PC-9 (cell line): ENCODE measurements at places on chromosomes 12 and 14. TPM values are rescaled to one million over a fixed set of nuclear protein-coding genes. Genes with fewer than 3 reads are reported as not detected.

DNA sequence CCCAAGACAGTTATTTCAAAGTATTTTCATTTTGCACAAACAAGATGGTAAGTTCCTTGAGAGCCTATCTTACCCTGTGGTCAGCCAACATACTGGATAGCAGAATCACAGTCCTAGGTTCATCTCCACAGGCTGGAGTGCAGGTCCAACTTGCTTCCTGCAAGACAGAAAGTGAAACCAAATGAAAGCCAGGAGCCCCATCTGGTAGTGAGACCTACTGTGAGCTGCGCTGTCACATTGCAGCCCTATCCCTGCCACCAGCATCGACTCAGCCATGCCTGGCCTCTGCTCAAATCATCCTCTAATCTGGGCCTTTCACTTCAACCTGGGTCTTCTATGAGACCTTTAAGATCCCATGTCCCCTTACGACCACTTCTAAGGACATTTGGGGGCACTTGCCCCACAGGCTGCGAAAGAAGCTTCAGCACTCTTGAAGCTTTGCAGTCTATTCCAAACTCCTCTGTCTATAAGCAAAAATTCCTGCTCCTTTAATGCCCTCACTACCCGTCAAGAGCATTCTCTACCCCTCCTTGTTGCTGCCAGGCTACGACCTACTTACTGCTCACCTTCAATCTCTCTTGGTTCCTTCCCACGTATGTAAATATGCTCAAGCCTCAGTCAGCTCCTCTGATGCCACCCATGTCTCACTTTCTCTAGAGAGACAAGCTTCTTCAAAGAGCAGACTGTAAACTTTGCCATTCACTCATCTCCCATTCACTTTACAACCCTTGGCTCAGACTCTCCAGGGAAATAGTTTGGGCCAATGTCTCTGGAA is 55.9 kb upstream of the TSPAN11 start:
- DNase-seq: no peak

DNA sequence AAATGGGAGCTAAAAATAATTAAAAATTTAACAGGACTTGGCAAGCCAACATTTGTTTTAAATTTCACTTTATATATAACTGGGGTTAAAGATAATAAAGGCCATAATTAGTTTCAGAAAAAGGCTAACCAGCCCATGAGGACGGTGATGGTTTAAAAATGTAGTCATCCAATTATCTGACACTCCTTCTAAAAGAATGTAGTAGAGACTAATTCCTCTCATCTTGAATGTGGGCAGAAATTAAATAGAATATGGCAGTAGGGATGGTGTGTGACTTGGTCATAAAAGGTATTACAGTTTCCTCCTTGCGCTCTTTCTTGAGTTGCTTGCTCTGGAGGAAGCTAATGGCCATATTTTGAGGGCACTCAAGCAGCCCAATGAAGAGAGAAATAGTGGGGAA is 49.1 kb upstream of the PTPRB start:
- DNase-seq: no peak

DNA sequence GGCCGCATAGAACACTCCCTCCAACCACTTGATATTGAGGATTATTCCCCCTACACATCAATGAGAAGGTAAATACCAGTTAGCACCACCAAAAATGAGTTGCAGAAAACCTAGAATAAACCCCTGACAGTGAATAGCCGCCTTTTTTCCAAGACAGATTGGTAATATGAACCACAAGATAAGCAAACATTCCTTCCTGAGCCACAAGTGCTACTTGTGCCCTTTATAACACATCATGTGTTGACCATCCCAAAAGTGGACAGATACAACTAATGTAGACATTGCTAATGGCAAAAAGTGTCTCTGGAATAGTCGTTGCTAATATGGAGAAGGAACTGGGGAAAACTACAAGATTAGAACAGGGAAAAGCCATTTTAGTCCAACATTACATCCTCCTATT is 17.2 kb downstream of the NOXRED1 start:
- no peak for DNase-seq

GRCh38 chr12:97097734-97098133 is 190.7 kb downstream of the NEDD1 start:
- DNase-seq: no peak

DNA sequence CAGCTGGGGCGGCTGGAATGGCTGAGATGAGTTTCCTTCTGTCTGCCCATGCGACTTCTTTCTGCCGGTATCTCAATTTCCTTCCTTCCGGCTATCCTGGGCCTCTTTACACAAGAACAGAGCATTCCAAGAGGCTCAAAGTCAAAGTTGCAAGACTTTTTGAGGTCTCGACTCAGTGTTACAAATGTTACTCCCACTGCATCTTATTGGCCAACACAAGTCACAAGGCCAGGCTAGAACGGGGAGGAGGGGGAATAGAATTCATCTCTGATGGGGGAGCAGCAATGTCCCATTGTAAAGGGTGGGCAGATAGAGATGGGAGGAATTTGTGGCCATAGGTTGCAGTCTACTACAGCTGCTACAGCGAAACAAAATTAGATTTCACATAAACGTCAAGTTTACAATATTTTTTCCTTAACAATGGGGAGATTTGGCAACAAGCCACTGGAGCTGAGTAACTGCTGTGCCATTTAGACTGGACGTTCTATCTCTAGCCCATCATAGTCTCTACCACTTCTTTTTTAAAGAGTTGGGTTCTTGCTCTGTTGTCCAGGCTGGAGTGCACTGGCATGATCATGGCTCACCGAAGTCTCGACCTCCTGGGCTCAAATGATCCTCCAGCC is 9.5 kb upstream of the NYNRIN start:
- DNase-seq: no peak

DNA sequence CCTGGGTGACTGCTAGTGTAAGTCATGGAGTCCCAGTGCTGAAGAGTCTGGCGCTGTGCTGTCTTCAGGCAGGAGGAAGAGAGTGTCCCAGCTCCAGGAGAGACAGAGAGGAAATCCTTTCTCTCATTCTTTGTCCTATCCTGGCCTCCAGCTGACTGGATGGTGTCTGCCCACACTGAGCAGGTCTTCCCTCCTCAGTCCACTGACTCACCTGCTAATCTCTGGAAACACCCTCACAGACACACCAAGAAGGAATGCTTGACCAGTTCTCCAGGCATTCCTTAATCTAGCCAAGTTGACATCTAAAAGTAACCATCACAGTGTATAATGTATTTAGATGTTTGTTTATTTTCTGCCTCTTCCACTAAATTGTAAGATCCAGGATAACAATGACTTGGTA is 53.9 kb downstream of the EMP1 start:
- DNase-seq: peak; percentile 85

- no peak for DNase-seq
Measured at GRCh38 chr12:131365821-131366260, 345.0 kb upstream of the SFSWAP start.

DNA sequence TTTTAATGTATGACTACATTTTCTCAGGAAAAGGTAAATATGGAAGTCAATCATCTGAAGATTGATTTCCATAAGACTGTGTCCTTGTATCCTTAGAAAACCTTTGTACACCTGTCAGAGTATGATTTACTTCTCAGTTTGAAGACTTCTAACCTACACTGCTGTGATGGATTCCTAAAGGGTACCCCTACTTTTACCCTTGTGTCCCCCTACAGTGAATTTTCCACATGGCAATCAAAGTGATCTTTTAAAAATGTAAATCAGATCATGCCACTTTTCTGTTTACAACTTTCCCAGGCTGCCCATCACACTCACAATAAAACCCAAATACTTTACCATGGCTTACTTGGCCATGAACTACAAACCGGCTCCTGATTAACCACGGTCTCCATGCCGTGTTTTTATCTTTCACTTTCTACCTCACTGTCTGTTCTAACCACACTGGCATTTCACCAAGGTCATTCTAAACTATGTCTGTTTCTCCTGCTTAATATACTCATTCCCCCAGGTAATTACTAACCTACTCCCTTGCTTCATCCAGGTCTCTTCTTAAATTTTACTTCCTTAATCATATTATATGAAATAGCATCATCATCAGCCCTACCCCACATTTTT is 8.1 kb downstream of the DNAI7 start:
- DNase-seq: no peak

GRCh38 chr12:51386351-51386750 is 4.9 kb downstream of the GALNT6 start:
- DNase-seq: peak; percentile 39

DNA sequence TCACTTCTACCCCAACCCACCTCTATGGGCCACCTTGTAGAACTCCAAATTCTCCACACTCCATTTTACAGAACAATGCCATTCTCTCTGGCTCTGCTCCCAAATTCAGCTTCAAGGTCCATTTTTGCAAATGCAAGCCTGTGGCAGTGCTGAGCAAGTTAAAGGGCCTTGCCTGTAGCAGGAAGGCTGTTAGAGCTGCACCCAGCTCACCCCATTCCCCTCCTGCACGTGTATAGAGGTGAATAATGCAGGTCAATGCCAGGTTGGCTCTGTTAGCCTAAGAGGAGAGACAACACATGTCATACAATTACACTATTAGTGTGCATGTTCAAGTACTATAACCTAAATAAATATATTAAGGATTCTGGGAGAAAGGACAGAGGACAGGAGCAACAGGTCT is 120.4 kb downstream of the TBX5 start:
- DNase-seq: no peak

GRCh38 chr14:55356913-55357312 is 54.7 kb downstream of the ATG14 start:
- no peak for DNase-seq

GRCh38 chr14:73877790-73878189 is 8.9 kb upstream of the ZNF410 start:
- DNase-seq: no peak

DNA sequence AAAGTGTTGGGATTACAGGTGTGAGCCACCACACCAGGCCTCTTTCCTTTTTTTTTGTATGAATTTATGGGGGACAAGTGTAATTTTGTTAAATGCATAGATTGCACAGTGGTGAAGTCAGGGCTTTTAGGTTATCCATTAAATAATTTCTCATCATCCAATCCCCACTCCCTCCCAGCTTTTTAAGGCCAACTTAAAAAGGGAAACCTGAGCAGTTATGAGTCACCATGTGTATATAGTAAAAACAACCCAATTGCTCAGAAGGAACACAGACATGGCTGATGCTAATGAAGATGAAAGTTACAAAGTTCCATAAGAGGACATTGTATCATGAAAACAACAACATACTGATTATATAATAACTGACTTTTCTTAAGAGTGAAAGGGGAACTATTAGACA is 25.6 kb upstream of the ARID2 start:
- no peak for DNase-seq

DNA sequence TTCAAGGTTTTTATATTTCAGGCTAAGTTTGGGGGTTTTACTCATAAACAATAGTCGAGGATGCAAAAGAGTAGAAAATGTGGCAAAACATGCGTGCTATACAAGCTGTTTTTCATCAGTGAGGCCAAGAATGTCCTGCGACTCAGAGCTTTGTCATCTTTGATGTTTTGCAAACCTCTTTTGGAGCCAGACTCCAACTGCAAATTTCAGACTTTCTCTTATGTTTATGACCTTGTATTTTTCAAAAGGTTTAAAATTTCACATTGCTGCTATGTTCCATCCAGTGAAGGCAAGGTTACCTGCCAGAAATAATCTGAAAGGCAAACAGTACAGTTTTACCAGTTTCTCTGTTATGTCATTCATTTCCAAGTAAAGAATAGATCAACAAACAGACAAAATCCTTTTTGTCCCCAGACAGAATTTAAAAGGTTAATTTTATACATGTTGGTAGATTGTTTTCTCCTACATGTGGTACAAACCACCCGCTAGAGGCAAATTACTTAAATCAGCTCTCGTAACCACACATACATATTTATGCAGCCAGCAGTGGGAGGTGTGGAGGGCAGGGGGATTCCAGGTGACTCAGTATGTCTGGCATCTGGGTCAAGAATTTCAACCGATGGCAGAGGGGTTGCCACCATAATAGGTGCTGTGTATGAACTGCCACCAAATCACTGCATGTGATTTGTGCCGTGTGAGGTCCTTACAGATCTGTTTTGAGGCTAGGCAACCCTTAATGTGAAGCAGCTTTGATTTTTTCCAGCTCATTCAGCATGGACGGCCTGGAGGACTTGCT is 119.8 kb upstream of the CPM start:
- DNase-seq: peak; percentile 88

DNA sequence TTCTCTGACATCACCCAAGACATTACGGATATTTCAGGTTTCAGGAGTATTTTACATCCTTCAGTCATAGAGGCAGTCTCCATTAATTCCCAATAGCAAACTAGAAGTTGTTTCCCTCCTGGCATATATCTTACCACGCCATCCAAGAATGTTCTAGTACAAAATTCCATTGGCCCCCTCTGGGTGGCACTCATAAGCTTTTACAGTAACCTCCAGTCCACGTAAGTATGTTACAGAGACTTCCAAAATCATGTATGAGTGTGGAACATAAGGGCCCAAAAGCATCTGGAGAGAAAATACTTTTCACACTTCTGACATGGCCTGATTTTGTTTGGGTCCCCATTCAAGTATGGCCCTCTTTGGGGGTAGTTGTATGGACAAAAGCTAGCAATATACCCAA is 58.1 kb upstream of the DHRS4 start:
- DNase-seq: no peak

- DNase-seq: no peak
Measured at GRCh38 chr12:13069380-13069779, 25.2 kb downstream of the FAM234B start.

GRCh38 chr12:85779768-85780167 is 56.4 kb downstream of the RASSF9 start:
- DNase-seq: no peak

- no peak for DNase-seq
Measured at GRCh38 chr12:84862186-84862585, 50.4 kb downstream of the SLC6A15 start.

- no peak for DNase-seq
Measured at GRCh38 chr12:64826234-64826633, 1.8 kb downstream of the TBC1D30 start.

- DNase-seq: no peak
Measured at GRCh38 chr12:117686911-117687377, 281.8 kb downstream of the KSR2 start.

DNA sequence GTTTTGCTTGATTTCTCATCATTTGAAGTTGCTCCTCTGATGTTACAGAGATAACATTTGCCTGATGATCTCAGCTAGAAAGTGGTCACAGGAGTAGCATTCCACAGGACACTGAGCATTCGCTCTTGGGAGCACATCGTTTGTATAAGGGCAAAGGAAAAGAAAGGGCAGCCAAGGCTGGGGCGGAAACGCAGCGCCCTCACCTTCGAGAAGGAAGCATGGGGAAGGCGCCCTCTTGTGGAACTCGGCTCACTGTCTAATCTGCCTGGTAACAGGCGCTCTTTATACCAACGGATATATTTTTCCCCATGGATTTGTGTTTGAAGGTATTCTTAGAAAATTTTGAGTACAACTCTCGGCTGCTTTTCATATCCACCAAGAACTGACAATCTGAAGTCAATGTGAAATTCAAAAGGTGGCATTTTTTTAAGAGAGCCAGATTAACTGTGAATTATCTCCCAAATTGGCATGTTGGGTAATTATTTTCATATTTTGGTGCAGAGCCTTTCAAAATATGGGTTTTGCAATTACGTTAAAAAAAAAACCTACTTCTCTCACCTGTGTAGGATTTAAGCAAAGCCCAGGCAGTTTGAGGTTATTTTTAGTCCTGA is 172.7 kb downstream of the CAND1 start:
- DNase-seq: peak; percentile 77

MEG3 gene
- total RNA-seq: not detected in 2 replicates

NXPH4 gene
- 20.3 and 20.6 TPM in 2 replicates for total RNA-seq

LALBA gene
- total RNA-seq: not detected in 2 replicates

CD27 gene
- not detected in 2 replicates for total RNA-seq

RFX4 gene
- not detected in 2 replicates for total RNA-seq
